ENCODE measurements at places on chromosomes 11 and 22.
A peak's percentile ranks its signal among the peaks of the same experiment; 100 is the strongest.

- DNase-seq, result peak; percentile 42
Observed at GRCh38 chr22:41919357-41920224, 4.7 kb upstream of the SHISA8 start.

- peak; percentile 35 for DNase-seq
Observed at GRCh38 chr11:128412847-128413791, 174.2 kb downstream of the ETS1 start.

GRCh38 chr22:45970705-45971407 lies 6.1 kb downstream of the WNT7B start:
- DNase-seq, result peak; percentile 68

DNA sequence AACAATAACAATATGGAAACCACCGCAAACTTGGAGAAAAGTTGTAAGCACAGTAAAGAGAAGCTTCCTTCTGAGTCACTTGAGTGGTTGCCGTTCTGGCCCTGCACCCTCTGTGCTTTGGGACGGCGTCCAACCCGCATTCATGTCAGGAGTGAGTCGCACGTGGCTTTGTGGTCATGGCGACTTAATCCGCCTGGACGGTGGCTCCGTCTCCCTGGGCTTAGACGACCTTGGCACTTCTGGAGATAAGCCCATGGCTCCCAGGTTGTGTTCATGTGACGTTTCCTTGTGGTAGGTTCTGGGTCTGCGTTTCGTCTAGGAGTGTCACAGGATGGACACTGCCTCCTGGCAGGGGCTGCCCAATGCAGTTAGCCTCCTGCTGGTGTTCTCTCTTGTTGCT lies 40.5 kb downstream of the TPCN2 start:
- peak; percentile 90 for DNase-seq

GRCh38 chr22:28222571-28222970 lies 303.5 kb upstream of the PITPNB start:
- DNase-seq, result no peak

- DNase-seq, result no peak
Observed at GRCh38 chr11:78870655-78871054, 296.0 kb upstream of the NARS2 start.

DNA sequence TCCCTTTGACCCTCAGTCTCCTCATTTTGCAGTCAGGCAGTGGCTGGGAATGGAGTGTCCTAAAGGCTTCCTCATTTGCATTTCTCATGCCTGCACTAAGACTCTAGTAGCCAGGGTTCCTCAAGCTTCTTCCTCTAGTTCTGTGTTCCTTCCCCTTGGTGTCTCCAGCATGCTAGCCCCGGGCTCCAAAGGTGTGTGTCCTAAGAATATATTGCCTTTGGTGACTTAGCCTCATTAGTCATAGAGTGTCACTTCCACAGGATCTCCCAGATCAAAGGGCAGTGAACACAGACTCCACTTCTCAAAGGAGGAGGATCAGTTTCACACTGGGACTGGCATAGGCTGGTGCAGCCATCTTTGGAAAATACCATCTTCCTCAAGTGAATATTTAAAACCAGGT lies 21.4 kb upstream of the ACER3 start:
- no peak for DNase-seq

All from fibroblast of skin of right biceps (primary cell).